Astrocyte (in vitro differentiated cells and primary cell): ENCODE measurements at places on chromosomes 7 and 10. TPM values are rescaled to one million over a fixed set of nuclear protein-coding genes. Genes with fewer than 3 reads are reported as not detected.

- DNase-seq: no peak
These were observed 25.5 kb upstream of the ABLIM1 start for GRCh38 chr10:114683593-114683992.

- no peak for DNase-seq
These were observed 18.8 kb upstream of the TLL2 start for GRCh38 chr10:96532523-96532922.

- DNase-seq: no peak
These were observed 13.2 kb upstream of the SCIN start for GRCh38 chr7:12557282-12557681.

The GDF2 gene
- not detected in 2 replicates for total RNA-seq

DNA sequence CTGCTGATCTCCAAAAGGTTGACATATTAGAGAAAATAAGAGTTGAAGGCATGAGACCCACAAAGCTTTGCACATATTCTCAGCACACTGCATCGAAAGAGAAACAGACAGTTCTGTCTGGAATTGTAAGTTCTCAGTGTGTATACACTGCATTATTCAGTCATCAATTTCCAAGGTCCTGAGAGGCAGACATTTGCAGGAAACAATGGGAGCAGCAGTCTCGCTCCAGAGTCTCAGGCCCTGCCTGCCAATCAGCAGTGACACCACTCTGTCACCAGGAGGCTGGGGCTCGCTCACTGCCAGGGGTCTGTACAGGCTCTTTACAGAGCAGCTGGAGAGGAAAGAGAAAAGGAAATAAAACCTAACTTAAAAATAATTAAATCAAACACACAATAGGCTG is 36.3 kb downstream of the JAZF1 start:
- no peak for DNase-seq

The HDAC9 gene
- total RNA-seq: 20.2 and 27.6 TPM in 2 replicates

DNA sequence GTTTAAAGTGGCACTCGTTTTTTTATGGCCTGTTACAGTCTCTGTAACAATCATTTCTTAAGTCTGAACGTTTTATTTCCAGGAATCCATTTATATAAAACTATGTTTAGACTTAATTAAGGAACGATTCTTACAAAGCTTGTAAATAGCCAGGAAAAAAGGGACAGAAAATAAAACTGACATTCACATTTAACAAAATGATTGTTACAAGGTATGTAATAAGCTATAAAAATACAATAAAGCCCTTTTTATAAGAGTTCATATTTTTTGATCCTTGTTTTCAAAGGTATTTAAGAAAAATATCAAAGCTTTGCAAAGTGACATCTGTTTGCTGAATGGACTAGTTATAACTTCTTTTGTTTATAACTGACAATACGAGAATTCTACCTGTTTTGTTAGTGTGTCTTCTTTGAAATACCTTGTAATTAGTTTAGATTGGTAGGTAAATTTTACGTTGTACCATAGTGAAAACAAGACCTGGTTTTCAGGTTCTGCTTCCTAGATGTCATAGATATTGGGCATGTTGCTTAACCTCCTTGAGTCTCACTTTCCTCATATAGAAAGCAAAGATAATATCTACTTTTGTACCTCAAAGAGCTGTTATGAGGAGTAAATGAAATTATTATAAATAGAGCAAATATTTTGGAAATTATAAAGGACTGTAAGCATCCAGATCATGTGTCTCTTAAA is 25.8 kb downstream of the BTRC start:
- no peak for DNase-seq

- peak; percentile 100 for DNase-seq
These were observed 32.4 kb upstream of the CCDC7 start for GRCh38 chr10:32413513-32413912.

The ODAD2 gene
- total RNA-seq: 0.48 and 0.96 TPM in 2 replicates

The MDH2 gene
- total RNA-seq: 193 and 202 TPM in 2 replicates
